Renal cortex interstitium (tissue), 15 donors: ENCODE measurements at places on chromosomes 11 and 22. TPM values are rescaled to one million over a fixed set of nuclear protein-coding genes. Genes with fewer than 3 reads are reported as not detected.

DNA sequence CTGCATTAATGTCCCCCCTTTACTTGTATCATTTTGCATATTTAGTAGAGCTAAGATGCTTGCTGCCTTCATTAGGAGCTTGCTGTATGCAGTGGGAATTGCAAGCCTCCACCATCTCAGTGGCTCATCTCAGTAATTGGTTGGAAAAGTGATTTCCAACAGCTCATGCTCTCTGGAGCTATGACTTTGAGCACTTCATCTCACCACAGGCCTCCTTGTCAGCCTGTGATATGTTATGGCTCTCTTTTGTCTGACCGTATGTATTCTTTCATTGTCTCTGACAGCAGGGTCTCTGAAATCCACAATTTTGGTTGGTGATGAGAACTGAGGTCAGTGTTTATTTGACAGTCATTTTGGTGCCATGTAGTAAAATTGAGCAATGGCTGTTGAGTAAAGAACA lies 345.1 kb downstream of the FAT3 start:
- DNase-seq, result no peak

DNA sequence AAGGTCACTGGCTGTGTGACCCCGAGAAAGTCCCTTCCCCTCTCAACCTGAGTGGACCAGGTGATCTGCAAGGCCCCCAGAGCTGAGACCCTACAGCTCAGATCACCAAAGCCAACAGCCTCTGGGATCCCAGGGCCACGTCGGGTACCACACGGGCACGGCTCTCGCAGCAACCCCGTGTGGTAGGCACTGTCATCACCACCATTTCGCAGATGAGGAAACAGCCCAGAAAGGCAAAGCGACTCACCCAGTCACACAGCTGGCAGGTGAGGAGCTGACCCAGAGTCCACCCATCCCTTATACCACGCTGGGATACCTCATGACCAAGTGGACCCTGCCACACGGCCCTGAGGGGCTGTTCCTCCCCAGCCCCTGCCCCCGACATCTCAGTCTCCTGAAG lies 2.8 kb downstream of the ATP5MGL start:
- no peak for DNase-seq

DNA sequence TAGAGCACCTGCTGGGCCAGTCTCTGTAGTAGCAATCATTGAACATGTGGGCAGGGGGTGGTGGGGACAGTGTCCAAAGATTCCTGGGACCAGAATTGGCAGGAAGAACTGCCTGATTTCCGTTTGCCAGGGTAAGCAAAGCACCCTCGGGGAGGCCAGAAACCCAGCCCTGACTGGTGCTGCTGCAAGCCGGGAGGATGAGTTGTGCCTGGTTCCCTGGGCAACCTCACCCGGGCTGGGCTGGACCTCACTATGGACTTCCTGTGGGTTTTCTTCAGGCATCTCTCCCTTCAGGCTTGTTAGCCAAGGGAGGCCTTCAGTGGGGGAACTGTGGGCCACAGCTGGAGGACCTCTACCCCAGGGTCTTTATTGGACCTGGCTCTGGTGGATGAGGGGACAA lies 8.0 kb upstream of the POU2F3 start:
- no peak for DNase-seq

DNA sequence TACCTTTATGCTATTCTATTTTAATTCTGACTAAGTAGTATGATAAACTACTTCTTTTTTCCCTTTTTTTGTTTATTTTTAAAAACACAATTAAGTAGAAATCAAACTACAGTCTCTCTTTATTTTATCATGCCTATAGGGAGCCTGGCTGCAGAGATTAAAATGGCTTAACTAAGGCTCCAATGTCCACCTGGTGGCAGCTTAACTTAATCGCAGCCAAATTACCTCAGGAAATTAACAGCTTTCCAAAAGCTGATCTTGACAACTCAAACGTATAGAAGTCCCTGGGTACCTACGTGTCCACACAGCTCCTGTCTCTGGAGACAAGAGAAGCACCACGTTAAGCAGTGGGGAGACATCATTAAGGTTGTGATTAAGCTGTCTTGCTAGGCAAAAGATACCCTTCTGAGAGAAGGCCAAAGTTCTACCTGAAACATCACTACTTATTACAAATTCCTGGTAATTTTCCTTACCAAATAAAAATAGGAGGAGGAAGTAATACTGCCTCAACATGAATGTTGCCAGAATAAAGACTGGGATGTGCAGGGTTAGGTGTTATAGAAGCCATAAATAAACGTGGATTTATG lies 63.2 kb upstream of the SNX19 start:
- DNase-seq, result no peak

DNA sequence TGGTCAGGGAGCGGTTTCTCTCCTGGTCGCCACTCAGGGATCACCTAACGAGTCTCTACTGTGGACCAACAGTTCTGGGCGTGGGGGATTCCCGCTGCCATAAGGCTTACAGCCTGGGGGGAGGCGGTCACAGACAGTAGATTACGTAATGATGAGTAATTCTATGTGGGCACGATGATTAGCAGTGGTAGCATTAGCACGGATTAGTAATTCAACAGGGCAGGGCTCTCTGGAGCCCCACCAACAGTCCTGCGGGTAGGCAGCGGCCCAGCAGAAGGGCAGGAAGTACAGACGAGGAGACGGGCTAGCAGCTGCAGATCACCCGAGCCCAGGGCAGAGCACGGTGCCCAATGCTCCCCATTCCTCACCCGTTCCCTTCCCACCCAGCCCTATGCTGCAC lies 3.6 kb downstream of the SHISAL1 start:
- DNase-seq, result no peak

MRPL40 gene
- polyA plus RNA-seq, result 44.1 TPM

MEI1 gene
- polyA plus RNA-seq, result 2.5 TPM
